ENCODE measurements at places on chromosomes 12 and 14.
A peak's percentile ranks its signal among the peaks of the same experiment; 100 is the strongest.

- peak; percentile 56 for DNase-seq
Measured at GRCh38 chr12:27703720-27704452, 6.7 kb upstream of the MRPS35 start.

- no peak for DNase-seq
Measured at GRCh38 chr14:90641615-90642243, 174.5 kb downstream of the TTC7B start.

- no peak for DNase-seq
Measured at GRCh38 chr12:44053549-44054127, 217.8 kb downstream of the TMEM117 start.

DNA sequence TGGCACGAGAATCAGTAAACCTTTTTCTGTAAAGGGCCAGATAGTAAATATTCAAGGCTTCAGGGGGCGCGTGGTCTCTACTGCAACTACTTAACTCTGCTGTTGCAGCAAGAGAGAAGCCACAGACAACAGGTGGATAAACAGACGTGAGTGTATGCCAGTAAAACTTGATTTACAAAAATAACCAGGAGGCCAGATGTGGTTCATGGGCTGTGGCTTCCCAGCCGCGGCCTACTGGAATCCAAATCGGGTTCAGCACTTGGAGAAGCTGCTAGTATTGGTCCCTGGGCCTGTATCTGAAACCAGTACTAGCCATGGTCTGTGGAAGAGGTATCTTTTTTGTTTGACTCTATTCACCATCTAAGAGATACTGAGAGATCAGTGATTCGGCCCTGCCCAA is 13.3 kb downstream of the PPP2R5C start:
- no peak for DNase-seq

DNA sequence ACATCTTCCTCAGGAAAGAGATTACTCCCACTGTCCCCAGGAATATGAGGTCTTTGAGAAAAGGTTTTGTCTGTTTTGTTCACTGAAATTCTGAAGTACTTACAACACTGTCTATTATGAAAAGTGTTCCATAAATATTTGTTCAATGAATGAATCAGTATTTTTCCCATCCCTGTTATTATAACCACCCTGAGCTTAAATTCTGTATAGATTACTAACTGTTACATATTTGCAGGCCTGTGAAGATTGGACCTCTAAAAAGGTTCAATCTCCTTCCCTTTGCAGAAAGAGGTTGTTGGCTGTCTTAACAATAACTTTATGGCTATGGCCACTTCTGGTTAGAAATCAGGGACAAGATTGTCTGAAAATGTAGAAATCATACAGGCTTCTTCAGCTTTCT is 174.5 kb upstream of the NPAS3 start:
- no peak for DNase-seq
